Muscle of arm (tissue), 14 donors: ENCODE measurements at places on chromosomes 2 and 18. TPM values are rescaled to one million over a fixed set of nuclear protein-coding genes. Genes with fewer than 3 reads are reported as not detected.

GRCh38 chr18:22110461-22110924, 58.9 kb upstream of the GATA6 start:
- no peak for DNase-seq

- no peak for DNase-seq
These were observed 33.2 kb downstream of the ZNF892 start for GRCh38 chr2:95240556-95240955.

- no peak for DNase-seq
These were observed 1.4 kb upstream of the MARCO start for GRCh38 chr2:118940486-118941120.

- no peak for DNase-seq
These were observed 170.6 kb downstream of the CERS6 start for GRCh38 chr2:168626647-168627046.

TMEM247 gene
- polyA plus RNA-seq, result not detected

DNA sequence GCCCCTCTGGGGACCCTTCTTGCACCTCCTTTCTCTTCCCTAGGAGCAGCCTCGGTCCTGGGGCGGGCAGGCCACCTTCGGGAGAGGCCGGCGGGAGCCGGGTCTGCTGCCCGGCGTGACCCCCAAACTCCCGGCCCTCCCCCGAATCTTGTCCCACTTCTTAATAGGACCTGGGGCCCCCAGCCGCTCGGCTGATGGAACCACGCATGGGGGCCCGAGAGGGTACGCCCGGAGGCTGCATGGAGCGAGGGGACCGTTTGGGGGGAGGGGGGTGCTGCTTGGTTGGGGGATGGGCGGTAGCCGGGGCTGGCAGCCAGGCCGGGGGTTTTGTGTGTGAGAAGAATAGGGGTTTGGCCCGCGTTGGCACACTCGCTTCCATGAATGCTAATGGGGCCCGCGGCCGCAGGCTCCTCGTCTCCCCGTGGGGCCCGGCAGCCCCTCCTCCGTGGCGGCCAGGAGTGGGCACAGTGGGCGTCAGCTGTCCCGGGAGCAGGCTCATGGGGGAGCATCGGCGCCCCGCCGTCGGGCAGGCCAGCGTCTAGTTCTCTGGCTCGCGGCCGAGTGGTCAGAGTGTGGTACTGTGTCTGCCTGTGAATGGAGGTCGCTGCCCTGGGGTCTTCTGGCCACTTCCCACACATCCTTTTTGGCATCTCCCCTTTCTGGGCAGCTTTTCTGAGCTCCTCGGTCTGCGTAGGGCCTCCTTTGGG, 1.0 kb downstream of the GAREM2 start:
- DNase-seq, result no peak

DNA sequence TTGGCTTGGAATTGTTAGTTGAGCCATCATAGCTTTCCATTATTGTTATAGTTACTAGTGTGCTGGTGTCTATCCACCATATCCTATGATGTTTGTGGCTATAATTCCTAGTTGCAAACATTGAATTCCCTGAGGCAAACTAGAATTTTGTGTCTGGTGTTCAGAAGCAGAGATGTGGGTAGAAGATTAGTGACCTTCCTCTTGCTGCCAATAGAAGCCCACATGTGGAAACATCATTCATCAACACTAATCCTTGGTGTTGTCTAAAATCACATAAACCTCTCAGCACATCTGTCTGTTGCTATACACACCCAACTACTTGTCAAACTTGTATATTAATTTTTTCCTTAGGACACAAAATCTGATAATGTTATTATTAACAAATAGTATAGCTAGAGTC, 374.1 kb downstream of the TGIF1 start:
- no peak for DNase-seq
